ENCODE measurements at places on chromosomes 12 and 14. TPM values are rescaled to one million over a fixed set of nuclear protein-coding genes. Genes with fewer than 3 reads are reported as not detected.
A peak's percentile ranks its signal among the peaks of the same experiment; 100 is the strongest.

The ESPL1 gene
- 0.12 TPM for total RNA-seq

The NTS gene
- not detected for total RNA-seq

The RASAL1 gene
- 4.8 TPM for total RNA-seq

The KLRK1 gene
- 2.1 TPM for total RNA-seq

The RTL1 gene
- total RNA-seq, result 0.56 TPM

The CEBPE gene
- total RNA-seq, result not detected

The JDP2 gene
- 41.2 TPM for total RNA-seq

The INSM2 gene
- 0.11 TPM for total RNA-seq

The ANO2 gene
- 4.8 TPM for total RNA-seq

The PIWIL1 gene
- not detected for total RNA-seq

The PAH gene
- total RNA-seq, result 0.40 TPM

The NKX2-1 gene
- not detected for total RNA-seq

The ANG gene
- 13.2 TPM for total RNA-seq

The CMKLR1 gene
- total RNA-seq, result 1.4 TPM

DNA sequence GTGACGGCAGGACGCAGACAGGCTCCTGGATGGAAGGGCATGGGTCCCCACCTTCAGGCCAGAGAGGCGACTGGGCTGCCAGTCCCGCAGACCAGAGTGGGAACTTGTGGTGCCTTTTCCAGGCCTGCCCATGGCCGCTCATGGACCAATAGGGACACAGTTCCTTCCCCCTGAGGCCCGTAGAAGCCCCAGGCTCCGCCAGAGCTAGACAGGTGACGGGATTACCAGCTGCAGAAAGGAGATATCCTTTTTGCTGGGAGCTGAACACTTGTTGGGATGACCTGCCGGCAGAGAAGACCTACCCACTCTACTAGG is 73.6 kb upstream of the RASSF8 start:
- DNase-seq, result no peak

GRCh38 chr12:111201036-111201435 is 167.9 kb downstream of the PHETA1 start:
- no peak for DNase-seq

DNA sequence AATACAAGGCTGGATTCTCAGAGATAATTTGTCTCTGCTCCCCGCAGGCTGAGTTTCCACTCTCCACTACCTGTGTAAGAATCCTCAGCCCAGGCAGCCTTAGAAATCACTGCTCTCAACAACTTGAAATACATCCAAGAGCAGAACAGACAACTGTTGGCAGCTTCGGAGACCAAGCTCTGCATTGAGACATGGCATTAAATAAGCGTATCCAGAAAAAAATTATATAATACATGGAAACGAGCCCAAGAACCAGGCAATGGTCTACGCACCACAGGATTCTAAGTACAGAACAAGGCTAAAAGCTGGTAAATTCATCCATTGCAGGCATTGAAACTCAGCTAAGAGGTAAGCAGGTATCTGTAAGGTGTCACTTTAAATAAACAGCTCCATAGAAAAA is 165.5 kb upstream of the DIO3 start:
- DNase-seq, result no peak

DNA sequence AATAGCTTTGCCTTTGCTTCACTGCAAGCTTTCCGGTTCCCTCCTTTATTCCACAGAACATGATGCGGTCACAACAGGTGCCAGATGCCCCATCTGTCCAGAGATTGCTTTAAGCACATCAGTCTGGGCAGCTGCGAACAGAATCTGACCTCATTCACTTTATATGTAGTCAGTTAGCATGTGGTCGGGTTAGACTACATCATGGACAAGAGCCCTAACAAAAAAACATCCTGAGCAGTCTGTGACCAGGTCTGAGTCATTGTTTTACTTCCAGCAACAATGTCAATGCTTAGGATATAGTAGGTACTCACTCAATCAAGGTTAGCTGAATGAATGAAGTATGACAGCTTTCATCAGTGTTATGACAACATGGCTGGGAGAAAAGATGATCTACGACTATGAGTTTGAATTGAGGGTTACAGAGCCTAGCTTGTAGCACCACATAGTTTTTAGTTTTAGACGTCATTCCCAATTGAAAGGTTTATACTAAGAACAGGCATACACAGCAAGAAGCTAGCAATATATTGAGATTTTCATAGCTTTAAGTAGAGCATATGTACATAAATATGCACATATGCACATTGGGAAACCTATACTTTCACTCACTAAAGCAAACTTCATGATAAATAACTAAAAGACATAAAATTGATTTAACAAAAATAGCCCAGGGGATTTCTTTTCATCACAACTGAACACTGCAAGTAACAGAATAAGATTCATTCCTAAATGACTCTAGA is 64.2 kb upstream of the TMCC3 start:
- DNase-seq, result no peak

- no peak for DNase-seq
Measured at GRCh38 chr12:43730283-43730682, 28.3 kb downstream of the PUS7L start.

GRCh38 chr14:52121441-52121840 is 52.6 kb upstream of the NID2 start:
- DNase-seq, result no peak

- DNase-seq, result no peak
Measured at GRCh38 chr12:75684678-75685616, 173.5 kb upstream of the KRR1 start.

DNA sequence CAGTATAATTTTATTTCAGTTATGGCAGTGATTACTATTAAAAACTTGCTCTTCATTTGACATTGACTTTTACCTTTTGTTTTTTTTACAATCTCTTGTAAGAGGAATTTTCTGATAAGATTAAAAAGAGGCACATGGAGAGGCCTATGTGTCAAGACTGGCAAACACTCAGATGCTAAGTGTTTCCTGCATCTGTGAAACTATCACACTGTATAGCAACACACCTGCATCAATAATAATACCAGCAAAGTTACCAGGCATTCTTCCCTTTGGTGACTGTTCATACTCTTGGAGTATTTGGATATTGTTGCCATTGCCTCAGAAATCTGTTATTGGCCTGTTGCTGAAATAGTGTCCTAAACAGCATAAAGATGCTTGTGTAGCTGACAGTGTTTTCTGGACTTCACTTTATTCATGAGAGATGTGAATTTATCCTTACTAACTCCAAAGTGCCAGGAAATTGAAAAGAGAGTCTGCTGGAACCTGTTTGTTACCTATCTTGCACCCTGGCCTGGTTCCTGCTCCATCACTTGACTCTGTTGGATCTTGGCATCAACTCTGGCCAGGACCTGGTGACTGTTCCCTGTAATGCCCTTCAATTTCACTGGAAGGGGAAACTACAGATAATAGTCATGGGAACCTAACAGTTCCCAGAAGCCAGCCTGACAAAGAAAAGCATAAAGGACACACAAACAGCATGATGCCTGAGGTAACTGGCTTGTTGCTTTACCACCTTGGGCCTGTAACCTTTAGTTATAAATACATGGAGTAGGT is 19.8 kb downstream of the SLC16A7 start:
- no peak for DNase-seq

DNA sequence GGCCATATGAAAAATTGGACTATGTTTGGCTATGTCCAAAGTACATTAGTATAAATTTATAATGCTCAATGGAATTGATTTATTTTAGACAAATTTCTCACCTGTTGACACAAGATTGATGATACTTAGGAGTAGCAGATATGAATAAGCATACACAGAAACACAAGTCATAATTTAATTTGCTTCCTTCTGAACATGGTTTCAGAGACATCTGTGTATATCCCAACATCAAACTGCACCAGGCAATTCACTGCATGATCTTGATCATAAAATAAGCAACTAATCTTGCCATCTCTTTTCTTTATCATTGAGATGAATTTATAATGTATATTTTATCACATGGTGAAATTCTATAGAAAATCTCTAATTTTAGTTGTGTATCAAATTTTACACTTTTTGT is 3.8 kb downstream of the CLECL1 start:
- DNase-seq, result no peak

DNA sequence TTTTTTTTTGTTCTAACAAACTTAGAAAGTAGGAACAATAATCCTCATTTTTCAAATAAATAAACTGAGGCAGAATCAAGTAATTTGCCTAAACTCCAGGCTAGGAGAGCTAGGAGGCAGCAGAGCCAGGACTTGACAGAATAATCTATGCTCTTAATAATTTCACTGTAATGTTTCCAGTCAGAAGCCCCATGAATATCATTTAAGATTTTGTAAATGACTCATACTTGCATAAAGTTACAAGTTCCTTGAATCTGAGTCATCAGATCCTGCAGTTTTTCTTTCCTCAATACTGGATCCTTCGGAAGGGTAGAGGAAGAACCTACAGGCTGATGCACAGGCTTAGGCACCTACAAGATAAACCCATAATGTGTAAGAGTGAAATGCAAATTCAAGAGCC is 29.0 kb downstream of the CAPRIN2 start:
- DNase-seq, result no peak

- no peak for DNase-seq
Measured at GRCh38 chr14:58193542-58193941, 6.4 kb upstream of the ACTR10 start.

GRCh38 chr12:2027351-2027750 is 23.1 kb upstream of the DCP1B start:
- DNase-seq, result no peak

DNA sequence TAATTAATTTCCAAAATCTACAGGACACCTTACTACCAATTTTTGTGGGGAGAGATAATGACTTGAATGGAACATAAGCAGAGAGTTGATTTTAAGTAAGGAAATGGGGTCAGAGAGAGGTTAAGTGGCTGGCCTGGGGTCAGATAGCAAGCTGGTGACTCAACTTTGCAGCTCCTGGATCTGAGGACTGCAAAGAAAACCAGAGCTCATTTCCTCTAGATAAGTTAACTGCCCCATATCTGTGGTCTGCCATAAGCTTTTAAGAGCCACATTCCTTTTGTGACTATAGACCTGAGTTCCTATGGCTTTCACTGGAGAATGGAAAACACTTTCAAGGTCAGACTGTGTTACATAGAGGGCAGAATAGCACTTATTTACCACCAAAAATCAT is 201.2 kb upstream of the PRICKLE1 start:
- no peak for DNase-seq

GRCh38 chr12:96720363-96720705 is 186.7 kb upstream of the NEDD1 start:
- no peak for DNase-seq

- DNase-seq, result no peak
Measured at GRCh38 chr14:58777541-58777979, 139.8 kb downstream of the DACT1 start.

DNA sequence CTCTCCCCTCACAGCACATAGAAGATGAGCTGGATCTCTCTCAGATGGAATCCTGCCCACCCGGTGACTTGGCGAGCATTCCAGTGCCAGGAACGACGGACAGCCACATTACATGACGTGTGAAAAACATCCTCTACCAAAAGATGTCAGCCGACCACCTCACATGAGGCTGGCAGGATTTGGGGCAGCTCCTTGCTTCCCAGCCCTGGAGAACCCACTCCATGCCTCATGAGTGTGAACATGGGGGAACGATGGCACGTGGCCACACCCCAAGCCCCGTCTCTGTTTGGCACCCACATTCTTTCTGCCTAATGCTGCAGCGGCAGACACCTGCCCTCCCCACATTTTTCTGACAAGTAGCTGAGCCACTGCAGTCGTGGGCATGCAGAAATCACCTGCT is 202.5 kb downstream of the CALM1 start:
- DNase-seq, result no peak

GRCh38 chr14:53055003-53055402 is 98.1 kb downstream of the DDHD1 start:
- no peak for DNase-seq

GRCh38 chr14:104390941-104391901 is 188.3 kb upstream of the C14orf180 start:
- DNase-seq, result peak; percentile 13

GRCh38 chr12:53199700-53200099 is 7.4 kb downstream of the ITGB7 start:
- no peak for DNase-seq

GRCh38 chr12:47276621-47277309 is 197.0 kb upstream of the AMIGO2 start:
- no peak for DNase-seq

- DNase-seq, result no peak
Measured at GRCh38 chr12:68521848-68522502, 88.7 kb upstream of the RAP1B start.

DNA sequence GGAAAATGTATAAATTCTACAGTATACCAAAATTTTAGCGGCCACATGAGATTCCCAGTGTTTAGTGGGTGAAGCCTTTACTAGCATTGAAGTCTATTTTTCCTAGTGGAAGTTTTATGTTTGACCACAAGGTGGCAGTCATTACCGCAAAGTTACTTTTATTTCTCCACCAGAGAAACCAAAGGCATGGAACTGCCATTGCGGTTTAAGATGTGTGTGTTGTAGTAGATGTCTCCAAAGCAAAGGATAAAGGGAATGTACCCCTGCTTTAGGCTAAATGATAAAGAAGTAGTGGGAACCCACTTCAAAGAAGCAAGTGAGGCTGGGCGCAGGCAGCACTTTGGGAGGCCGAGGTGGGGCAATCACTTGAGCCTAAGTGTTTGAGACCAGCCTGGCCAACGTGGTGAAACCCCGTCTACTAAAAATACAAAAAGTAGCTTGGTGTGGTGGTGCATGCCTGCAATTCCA is 140.5 kb downstream of the PRKCH start:
- peak; percentile 40 for DNase-seq

- no peak for DNase-seq
Measured at GRCh38 chr14:95452176-95452892, 64.1 kb downstream of the SYNE3 start.

GRCh38 chr12:11793921-11794710 is 144.6 kb downstream of the ETV6 start:
- DNase-seq, result no peak

- no peak for DNase-seq
Measured at GRCh38 chr14:64673748-64674147, 30.5 kb upstream of the PLEKHG3 start.

DNA sequence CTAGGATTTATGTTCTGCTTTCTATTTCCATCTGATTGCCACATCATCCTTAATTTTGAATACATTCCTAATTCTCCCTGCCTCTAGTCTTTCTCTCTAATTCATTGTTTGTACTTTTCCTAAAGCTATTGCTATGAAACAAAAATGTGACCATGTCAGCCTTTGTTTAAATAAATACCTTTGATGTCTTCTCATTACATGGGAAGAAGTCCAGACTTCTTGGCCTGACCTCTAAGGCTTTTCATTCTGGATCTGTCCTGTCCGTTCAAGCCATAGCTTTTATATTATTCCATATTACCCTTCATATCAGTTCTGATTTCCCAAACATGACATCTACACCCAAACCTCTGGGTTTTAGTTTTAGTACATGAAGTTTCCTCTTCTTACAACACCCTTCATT is 91.4 kb downstream of the CDK17 start:
- DNase-seq, result no peak

GRCh38 chr12:29738365-29738764 is 45.4 kb downstream of the TMTC1 start:
- DNase-seq, result no peak

GRCh38 chr14:61520576-61520975 is 174.7 kb upstream of the HIF1A start:
- no peak for DNase-seq

DNA sequence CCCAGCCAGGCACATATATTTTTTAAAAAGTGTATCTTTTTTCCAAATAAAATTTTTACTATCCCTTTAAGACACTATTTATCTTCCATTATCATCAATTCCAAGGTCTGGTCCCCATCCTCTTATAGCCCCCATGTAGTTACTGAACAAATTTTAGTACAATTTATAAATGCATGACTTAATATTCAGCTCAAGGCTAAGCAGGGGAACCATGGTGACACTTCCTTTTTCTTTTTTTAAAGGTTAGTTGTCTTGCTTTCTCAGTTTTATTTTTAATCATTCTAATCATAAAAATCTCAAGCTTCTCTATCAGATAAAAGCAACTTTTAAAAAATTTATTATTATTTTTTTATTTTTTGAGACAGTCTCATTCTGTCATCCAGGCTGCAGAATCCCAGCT is 92.3 kb downstream of the TRAFD1 start:
- DNase-seq, result no peak

All from ovary (tissue), 10 donors.